Hindlimb muscle (tissue), 1 donor: ENCODE measurements at places on chromosomes 6 and 20. TPM values are rescaled to one million over a fixed set of nuclear protein-coding genes. Genes with fewer than 3 reads are reported as not detected.

PRDM13 gene
- not detected for polyA plus RNA-seq

SYCP2L gene
- polyA plus RNA-seq = 2.3 TPM

TSPO2 gene
- polyA plus RNA-seq = 0.93 TPM

DNA sequence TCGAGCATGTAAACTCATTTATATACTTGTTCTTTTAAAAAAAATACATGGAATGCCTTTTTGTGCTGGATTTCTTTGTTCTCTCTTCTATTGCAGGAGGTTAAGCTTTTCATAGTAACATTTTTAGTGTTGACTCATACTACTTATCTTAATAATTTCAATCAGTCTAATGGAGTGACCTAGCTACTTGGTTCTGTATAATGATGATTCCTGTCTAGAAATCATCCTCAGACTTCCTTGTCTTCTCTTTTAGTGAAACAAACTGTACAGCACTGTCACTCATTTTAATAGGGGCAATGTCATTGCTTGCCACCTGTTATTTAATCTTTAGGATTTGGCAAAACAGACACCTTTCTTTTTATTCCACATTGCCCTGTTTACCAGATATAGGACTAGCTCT is 62.3 kb downstream of the ADGRB3 start:
- DNase-seq = no peak

GRCh38 chr6:132190815-132191175 is 210.5 kb downstream of the MOXD1 start:
- no peak for DNase-seq

GRCh38 chr6:150875841-150876240 is 10.3 kb downstream of the MTHFD1L start:
- no peak for DNase-seq

DNA sequence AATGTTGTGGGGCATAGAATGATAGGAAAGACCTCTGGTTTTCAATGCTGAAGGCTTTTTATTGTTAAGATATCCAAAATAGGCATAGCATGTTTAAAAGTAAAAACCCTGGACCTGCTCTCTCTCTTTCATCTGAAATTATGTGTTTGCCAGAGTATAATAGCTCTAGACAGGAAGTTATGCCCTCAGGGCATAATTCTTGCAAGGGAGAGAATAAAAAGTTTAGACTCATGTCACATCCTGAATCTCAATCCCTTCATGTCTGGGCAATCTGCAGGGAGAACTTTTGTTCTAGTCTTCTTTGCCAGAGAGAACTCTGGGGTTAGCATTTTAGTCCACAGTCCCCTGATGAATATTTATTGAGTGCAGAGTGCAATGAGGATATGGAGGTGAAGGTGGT is 297.3 kb upstream of the FLRT3 start:
- DNase-seq = no peak
